ENCODE measurements at places on chromosomes 1 and 21.

- DNase-seq = no peak
These were observed 1.3 kb downstream of the JAM2 start for GRCh38 chr21:25640202-25640942.

GRCh38 chr1:18178111-18178510, 70.5 kb downstream of the IGSF21 start:
- no peak for DNase-seq

DNA sequence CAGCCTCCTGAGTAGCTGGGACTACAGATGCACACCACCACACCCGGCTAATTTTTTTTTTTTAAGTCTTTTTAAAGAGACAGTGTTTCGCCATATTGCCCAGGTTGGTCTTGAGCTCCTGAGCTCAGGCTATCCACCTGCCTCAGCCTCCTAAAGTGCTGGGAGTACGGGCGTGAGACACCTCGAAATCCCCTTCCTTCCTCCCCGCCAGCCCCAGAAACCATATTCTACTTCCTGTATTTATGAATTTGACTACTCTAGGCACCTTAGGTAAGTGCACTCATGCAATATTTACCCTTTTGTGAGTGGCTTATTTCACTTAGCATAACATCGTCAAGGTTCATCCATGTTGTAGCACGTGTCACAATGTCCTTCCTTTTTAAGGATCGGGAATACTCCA, 6.9 kb upstream of the LRP8 start:
- no peak for DNase-seq

GRCh38 chr1:46134660-46135331, 2.4 kb upstream of the PIK3R3 start:
- no peak for DNase-seq

DNA sequence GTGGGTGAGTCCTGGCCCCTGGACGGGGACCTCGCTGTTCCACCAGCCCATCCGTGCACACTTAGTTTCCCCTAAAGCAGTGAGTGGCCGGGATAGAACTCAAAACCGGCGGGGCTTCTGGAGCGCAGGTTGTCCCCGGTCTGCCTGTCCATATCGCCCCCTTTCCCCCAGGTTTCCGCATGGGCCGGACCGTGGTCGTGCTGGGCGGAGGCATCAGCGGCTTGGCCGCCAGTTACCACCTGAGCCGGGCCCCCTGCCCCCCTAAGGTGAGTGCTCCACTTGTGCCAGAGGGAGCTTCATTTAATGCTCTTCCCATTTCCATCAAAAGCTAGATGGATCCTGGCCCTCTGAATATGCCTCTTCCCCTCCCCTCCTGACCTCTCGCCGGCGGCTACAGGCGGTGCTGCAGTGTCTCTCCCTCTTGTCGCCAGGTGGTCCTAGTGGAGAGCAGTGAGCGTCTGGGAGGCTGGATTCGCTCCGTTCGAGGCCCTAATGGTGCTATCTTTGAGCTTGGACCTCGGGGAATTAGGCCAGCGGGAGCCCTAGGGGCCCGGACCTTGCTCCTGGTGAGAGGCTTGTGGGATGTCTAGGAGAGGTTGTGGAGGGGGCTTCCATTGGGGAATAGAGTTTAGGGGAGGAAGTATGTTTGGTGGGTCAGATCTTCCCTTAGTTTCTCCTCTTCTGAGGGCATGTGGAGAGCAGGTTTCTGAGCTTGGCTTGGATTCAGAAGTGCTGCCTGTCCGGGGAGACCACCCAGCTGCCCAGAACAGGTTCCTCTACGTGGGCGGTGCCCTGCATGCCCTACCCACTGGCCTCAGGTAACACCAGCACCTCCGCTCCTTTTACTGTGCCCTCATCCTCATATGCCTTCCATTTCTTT, 683 bp downstream of the PPOX start:
- DNase-seq = no peak

DNA sequence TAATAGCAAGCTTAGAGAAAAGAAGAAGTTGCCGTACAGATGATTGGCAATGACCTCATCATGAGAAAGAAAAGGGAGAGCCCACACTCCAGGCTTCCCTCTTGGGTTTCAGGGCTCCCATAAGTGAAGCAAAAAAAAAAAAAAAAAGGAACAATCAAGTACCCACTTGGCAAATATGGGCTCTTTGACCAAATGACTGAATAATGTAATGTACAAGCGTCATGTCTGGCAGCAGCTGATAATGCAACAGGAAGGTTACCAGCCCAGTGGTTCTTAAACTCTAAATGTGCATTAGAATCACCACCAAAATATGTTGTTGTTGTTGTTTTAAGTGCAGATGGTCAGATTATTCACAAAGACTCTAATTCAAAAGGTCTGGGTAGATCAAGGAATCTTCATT, 13.5 kb downstream of the TNFSF4 start:
- no peak for DNase-seq
